ENCODE measurements at places on chromosomes 7 and 10.

GRCh38 chr10:43313901-43314300 is 47.0 kb upstream of the RASGEF1A start:
- no peak for DNase-seq

DNA sequence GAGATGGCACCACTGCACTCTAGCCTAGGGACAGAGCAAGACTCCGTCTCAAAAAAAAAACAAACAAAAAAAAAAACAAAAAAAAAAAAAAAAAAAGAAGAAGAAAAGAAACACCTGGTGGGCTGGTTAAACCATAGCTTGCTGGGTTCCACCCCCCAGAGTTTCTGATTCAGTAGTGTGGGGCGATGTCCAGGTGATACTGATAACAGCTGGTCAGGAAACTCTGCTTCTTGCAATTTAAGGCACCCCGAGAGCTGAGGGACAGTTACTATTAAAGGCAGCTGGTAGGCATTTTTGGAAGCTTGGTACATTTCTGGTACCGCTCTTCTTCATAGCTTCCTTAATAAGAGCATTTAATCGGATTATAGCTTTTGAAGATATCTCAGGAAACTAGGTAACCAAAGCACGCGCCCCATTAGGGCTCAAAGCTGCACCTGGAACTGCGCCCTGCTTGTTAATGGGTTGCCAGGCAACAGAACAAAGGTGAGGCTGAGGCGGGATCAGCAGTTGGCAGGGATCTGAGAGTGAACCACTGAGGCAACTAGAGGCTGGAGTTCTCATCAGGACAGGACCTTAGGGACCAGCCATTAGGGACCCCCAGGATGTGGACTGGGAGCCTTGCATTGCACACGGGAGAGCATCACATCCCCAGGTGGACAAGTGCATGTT is 6.5 kb upstream of the SDK1 start:
- no peak for DNase-seq

DNA sequence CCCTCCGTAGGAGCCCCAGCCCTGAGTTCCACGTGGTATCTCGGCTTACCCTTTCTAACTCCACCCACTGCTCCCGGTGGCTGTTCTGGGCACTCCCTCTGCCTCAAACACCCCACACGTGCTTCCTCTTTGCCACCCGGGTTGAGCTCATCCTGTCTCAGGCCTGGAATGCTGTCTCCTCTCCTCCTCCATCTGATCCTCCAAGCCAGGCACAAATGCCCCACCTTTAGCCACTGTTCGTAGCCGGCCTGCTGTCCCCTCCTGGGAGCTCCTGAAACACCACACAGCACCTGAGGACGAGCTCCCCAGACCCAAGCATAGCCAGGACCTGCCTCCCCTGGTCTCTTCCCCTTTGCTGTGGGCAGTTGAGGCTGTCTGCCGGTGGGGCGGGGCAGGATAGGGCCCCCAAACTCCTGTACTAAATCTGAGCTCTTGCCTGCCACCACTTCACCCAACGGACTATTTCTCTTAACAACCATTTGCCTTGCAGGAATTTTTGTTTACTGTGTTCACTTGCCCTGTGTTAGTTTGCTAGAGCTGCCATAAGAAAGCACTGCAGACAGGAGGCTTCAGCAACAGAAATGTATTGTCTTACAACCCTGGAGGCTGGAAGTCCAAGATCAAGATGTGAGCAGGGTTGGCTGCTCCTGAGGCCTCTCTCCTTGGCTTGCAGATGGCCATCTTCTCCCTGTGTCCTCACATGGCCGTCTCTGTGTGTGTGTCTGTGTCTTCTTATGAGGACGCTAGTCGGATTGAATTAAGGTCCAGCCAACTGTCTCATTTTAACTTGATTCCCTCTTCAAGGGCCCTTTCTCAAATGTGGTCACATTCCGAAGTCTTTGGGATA is 58.3 kb upstream of the SHH start:
- DNase-seq, result no peak

DNA sequence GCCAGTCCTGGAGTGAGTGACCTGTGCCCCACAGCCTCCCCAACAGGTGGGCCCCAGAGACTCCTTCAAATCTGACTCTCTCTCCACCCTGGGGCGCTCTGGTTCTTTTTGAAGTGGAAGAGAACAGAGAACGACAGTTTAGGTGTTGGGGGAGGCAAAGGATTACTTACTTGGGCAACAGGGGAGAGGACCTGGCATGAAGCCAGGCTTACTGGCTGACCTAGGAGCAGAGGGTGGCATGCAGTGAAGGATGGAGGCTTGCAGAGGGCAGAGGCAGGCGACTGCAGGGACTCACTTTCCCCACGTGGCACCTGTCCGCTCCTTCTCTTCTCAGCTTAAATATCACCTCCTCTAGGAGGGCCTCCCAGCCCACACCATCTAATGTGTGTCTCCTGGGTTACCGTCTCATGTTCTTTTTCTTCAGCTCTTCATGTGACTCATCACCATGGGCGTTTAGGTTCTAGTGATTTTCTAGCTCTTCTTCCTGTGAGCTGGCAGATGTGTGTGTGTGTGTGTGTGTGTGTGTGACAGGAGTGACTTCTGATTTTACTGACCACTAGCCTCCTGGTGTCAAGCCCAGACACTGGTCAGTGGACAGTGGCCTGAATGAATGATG is 15.5 kb downstream of the LZTS2 start:
- DNase-seq, result no peak

DNA sequence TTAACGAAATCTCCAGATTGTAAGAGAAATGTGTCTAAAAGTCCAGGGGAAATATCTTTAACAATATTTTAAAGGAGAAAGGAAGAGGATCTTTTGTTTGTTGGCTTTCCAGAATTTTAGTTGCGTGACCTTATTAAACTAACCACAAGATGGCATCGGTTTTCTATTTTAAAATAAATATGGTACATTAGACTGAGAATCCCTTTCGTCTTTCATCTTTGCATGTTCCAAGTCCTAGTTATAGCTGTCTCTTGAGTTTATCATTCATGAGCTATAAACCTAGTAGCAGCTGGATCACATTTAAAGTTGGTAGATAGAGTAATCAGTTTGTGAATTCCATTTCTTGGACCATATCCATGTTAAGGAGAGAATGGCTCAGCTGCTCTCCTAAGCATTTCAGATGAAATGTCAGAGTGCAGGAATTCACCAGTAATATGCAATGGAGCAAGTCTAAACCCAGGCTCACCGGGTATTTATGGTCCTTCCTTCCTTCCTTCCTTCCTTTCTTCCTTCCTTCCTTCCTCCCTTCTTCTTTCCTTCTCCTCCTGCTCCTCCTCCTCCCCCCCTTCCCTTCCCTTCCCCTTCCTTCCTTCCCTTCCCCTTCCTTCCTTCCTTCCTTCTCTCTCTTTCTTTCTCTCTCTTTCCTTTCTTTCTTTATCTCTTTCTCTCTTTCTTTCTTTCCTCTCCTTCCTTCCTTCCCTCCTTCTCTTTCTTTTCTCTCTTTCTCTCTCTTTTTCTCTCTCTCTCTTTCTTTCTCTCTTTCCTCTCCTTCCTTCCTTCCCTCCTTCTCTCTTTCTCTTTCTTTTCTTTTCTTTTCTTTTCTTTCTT is 57.8 kb upstream of the RAB18 start:
- no peak for DNase-seq

- DNase-seq, result no peak
These were observed 210.8 kb downstream of the CCSER2 start for GRCh38 chr10:84539216-84539615.

DNA sequence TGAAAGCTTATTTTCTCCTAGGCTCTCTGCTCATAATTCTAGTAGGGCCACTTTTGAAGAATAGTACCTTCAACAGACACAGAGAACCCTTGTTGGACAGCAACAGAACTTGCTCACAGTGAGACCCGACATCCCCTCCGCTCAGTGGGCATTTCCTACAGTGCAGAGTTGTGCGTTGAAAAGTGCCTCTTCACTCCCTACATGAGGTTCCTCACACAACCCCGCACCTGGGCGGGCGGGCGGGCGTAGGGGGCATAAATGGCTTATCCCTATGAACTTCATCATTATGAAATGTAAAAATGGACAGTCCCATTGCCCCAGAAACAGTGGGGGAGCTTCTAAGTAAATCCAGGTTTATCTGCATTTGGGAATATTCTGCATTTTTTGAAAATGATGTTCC is 174.9 kb downstream of the MGMT start:
- no peak for DNase-seq

GRCh38 chr7:77330169-77330882 is 85.8 kb downstream of the GSAP start:
- DNase-seq, result no peak

DNA sequence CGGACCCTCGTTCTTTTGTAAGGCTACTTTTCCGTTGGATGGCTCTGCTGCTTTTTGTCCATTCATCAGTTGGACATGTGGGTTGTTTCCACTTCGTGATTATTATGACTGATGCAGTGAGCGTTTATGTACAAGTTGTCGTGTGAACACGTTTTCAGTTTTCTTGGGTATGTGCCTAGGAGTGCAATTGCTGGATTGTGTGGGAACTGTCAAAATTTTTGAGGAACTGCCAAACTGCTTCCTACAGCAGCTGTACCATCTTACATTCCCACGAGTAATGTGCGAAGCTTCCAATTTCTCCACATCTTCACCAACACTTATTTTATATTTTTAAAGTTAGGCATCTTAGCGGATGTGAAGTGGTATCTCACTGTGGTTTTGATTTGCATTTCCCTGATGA is 10.4 kb downstream of the FKBP6 start:
- DNase-seq, result no peak

DNA sequence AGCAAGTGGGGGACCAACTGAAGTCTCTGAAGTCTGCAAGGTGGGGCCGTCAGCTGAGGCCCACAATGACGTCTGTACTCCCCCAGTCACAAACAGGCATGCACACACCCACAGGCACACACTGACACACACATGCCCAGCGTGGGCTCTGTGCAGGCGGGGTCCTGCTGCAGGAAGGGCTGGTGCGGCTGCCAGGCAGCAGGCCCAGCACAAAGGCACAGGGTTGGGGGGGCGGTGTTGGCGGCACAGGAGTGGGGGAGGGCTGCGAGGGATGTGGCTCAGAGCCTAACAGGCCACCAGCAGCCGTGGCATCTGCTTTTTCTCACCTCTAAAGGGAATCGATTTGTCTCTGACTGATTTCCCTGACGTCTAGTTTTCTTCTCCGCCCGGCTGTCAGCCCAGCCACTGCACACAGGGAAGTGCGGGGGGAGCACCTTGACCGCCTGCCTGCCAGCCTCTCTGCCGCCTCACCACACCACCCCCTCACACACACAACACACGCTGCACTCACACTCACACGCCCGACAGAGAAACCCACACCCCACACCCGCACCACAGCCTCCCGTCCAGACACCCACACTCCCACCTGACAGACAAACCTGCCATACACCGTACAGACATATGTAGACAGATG is 43.5 kb upstream of the ZMIZ1 start:
- DNase-seq, result peak; percentile 26

- DNase-seq, result no peak
These were observed 139.0 kb upstream of the ADCY1 start for GRCh38 chr7:45435131-45435530.

Data from activated CD8-positive, alpha-beta memory T cell treated with anti-CD3 and anti-CD28 coated beads for 4 hours (primary cell).